T-cell (primary cell): ENCODE measurements at places on chromosomes 13 and 19. TPM values are rescaled to one million over a fixed set of nuclear protein-coding genes. Genes with fewer than 3 reads are reported as not detected.

DNA sequence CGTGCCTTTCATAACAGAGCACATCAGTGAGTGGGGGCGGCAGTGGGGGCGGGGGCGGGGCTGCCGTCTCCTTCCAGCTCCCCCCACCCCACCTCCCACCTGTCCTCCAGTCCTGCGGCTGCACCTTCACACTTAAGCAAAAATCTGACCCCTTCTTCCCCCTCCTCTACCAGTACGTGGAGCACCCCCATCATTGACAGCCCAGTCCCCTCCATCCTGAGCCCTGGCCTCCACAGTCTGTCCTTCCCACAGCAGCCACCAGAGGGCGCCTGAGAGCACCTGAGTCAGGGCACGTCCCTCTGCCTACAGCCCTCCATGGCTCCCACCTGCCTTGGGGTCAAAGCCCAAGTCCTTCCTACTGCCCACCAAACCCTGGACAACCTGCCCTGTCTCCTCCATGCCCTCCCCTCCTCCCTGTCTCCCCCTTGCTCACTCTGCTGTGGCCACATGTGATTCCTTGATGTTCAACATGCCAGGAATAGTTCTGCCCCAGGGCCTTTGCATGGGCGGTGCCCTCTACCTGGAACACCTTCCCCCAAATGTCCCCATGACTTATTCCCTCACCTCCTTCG is 4.0 kb downstream of the EBI3 start:
- peak; percentile 60 for DNase-seq

GRCh38 chr19:15241259-15241910 is 9.1 kb upstream of the EPHX3 start:
- no peak for DNase-seq

GRCh38 chr19:11192957-11193939 is 4.1 kb downstream of the KANK2 start:
- DNase-seq: no peak

DNA sequence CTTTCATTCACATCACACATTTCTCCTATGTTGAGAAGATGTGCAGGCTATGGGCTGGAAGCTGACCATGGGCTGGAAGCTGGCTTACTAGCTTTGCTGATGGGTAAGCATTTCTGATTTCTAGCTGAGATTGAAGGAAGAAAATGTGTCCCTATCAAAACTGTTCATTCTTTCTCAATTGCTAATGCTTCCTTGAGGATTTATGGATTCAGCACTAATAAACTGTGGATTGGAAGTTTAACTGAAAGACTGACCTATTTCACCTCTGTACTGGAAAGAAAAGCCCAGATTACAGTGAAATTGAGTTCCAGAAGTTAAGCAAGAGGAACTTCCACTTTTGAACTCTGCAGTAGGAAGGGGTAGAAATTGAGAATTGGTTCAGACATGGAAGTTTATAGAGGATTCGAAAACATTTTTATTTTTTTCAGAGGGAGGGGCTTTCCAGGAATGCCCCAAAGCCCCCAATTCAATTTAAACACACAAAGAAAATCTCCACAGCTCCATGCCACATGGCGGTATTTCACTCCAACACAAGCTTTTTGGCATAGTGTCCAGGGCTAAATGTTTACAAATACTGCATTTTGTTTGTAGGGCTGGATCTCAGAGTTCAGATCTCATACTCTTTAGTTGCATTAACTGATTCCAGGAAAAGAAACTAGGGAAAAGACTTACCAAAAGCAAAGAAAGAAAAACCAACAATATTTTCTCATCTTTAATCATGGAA is 61.2 kb upstream of the ARGLU1 start:
- DNase-seq: no peak

- DNase-seq: no peak
These were observed 123.7 kb downstream of the MIPEP start for GRCh38 chr13:23765531-23765930.

FCER2 gene
- total RNA-seq: 1.5 TPM
